ENCODE measurements at places on chromosomes 3 and 15.

GRCh38 chr3:51384055-51384725 lies 901 bp upstream of the MANF start:
- peak; percentile 74 for DNase-seq

DNA sequence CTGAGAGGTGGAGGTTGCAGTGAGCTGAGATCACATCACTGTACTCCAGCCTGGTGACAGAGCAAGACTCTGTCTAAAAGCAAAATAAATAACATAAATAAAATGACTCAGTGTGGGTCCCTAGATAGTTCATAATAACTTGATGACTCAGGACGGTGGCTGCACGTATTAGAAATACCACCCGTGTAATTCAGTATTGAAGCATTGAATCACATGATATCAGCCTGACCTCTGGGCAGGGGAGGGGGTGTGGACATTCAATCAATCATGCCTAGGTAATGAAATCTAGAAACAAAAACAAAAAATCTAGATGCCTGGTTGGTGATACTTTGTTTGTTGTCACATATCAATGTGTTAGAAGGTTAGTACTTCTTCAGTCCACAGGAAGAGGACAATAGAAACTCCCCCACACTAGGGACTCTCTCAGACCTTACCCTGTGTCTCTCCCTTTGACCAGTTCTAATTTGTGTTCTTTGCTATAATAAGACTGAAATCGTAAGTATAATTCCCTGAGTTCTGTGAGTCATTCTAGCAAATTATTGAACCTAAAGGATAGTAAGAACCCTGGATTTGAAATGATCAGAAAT lies 177.3 kb downstream of the GAP43 start:
- no peak for DNase-seq

DNA sequence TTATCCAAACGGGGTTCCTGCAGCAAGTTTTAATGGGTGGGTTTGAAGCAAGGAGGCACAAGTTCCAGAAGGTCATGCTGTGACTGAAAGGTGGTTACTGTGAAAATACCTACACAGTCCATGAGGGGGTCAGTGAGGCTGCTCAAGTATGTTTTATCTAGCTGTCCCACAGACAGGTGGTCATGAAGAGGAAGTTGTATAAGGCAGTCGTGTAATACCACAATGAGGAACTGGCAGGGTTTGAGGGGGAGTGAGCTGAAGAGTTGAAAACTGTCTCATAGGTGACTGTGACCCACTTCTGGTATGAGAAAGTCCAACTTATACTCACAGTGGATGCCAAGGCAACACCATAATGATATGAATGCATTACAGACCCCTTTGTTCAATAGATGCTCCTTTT lies 856.8 kb downstream of the OTOL1 start:
- no peak for DNase-seq

- DNase-seq, result no peak
Observed at GRCh38 chr3:134380249-134380648, 6.0 kb upstream of the AMOTL2 start.

GRCh38 chr15:87268675-87269074 lies 987.9 kb downstream of the NTRK3 start:
- DNase-seq, result no peak

DNA sequence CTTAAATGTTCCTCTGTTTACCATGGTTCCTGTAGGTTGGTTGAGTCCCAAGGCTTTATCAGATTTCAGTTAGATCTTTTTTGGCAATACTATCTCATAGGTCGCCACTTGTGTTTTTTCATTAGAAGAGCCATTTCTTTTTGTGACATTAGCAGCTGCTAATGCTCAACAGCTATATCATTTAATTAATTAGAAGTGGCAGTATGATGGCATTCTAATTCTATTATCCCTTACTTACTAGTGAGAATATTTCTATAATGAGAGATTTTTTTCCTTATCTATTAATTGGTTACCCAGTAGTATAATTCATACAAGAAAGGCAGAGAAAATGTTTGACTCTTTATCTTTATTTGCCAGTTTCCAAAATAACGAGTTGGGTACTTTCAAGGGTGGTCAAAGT lies 25.2 kb downstream of the FRMD4B start:
- no peak for DNase-seq

- DNase-seq, result no peak
Observed at GRCh38 chr15:26702381-26702780, 70.5 kb downstream of the GABRB3 start.

DNA sequence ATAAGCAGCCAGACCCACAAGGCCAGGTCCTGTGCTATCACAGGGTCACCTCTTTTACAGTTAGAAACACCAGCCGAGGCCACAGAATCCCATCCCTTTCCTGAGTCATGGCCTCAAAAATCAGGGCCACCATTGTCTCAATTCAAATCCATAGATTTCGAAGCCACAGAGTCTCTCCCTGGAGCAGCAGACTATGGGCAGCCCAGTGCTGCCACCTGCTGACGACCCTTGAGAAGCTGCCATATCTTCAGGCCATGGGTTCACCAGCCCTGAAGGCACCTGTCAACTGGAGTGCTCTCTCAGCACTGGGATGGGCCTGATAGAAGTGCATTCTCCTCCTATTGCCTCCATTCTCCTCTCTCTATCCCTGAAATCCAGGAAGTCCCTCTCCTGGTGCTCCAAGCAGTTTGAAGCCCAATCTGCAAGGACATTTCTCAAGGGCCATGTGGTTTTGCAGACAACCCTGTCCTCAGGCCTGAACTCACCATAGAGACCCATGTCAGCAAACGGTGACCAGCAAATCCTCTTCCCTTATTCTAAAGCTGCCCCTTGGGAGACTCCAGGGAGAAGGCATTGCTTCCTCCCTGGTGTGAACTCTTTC lies 39.6 kb downstream of the TGM4 start:
- peak; percentile 39 for DNase-seq

- DNase-seq, result no peak
Observed at GRCh38 chr15:72168131-72168807, 29.3 kb downstream of the GRAMD2A start.

GRCh38 chr3:59644479-59645402 lies 594.9 kb upstream of the CFAP20DC start:
- no peak for DNase-seq

- DNase-seq, result no peak
Observed at GRCh38 chr3:71513081-71513480, 70.4 kb downstream of the FOXP1 start.

DNA sequence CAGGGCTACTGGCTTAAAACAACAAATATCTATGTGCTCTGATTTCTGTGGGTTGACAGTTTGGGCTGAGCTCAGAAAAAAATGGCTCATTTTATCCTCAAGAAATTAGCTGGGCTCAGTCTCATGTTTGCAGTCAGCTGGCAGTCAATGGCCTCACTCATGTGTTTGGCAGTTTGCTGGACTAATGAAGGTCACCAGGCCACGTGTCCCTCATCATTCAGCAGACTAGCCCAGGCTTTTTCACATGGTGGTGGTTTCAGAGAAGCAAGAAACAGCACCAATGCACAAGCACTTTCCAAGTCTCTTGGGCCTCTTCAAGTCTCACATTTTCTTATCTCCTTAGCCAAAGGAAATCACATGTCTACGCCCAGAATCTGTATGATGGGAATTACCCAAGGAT lies 478.3 kb upstream of the PPP2R3A start:
- DNase-seq, result no peak

DNA sequence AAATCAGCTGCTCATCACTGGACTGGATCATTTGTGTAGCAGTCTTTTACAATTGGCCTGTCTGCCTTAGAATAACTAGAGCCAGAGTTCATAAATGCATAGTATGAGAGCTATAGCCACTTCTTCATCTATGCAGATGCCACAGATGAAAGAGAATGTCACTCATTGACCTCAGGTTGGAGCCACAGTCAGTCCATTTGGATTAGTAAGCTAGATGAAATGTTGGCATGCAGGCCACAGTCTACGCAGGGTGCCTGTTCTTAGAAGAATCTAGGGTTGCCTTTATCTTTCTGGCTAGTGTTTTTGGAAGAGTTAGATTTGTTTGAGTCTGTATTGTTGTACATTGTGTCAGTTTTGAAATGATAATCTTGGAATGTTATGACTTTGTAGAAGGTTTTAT lies 25.4 kb upstream of the EDEM1 start:
- DNase-seq, result no peak

DNA sequence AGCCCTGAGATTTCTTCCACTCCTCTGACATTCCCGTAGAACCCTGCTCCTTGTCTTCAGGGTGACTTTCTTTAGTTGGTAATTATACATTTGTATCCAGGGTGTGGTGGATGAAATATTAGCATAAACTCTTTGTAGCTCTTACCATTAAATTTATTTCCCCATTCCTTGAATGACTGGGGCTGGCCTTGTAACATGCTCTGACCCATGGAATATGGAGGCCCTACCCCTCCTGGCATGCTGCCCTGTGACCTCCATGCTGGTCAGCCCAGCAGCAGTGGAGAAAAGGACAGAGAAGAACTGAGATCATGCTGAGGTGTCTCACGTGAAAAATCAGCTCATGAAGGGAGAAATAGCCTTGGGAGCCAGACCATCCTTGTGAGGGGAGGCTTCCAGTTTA lies 96.1 kb upstream of the PROK2 start:
- DNase-seq, result no peak

DNA sequence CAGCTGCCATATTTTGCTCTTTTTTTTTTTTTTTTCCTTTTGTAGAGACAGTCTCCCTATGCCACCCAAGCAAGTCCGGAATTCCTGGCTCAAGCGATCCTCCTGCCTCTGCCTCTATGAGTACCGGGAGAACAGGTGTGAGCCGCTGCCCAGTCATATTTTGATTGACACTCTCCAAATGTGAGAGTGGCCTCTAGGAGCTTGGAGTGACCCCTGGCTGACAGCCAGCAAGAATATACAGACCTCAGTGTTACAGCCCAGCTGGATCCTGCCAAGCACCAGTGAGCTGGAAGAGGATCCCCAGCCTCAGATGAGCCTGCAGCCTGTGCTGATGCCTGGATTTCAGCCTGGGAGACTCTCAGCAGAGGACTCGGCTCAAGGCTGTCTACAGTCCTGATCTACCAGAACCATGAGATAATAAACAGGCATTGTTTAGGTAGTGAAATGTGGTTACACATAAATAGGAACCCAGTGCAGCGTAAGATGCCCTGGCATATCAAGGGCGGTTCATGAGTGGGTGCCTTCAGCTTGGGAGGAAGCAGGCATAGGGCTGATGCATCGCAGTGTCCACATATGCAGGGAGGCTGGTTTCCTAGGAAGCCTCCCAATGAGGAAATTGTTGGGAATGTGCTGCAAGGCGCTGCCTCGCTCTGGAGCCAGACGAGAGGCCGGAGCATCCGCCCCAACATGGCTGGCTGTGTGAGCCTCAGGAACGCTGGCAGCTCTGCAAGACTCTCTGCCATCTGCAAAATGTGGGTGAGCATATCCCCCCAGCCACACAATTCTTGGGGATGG lies 38.9 kb upstream of the ATP10A start:
- no peak for DNase-seq

- no peak for DNase-seq
Observed at GRCh38 chr3:88231207-88231606, 81.4 kb downstream of the C3orf38 start.

GRCh38 chr3:141112686-141113297 lies 61.6 kb downstream of the SPSB4 start:
- no peak for DNase-seq

DNA sequence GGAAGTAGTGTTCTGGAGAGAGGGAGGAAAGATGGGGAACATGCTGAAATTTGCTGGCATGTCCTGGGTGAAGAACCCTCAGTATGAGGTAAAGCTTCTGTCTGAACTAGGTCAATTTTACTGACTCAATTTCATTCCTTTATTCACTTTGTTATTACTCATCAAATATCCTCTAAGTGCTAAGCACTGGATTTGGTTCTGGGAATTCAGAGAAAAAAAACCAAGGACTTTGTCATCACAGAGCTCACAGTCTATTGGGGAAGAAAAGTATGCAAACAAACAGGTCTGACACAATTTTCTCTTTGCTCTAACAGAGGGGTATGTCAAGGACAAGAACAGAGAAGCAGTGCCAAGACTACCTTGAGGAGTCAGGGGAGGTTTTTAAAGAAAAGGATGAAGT lies 68.0 kb downstream of the TFG start:
- DNase-seq, result no peak

GRCh38 chr15:48149858-48150257 lies 28.2 kb downstream of the MYEF2 start:
- no peak for DNase-seq

GRCh38 chr15:69987492-69988489 lies 109.9 kb downstream of the TLE3 start:
- DNase-seq, result no peak

GRCh38 chr15:64720188-64720587 lies 55.2 kb downstream of the RBPMS2 start:
- no peak for DNase-seq

DNA sequence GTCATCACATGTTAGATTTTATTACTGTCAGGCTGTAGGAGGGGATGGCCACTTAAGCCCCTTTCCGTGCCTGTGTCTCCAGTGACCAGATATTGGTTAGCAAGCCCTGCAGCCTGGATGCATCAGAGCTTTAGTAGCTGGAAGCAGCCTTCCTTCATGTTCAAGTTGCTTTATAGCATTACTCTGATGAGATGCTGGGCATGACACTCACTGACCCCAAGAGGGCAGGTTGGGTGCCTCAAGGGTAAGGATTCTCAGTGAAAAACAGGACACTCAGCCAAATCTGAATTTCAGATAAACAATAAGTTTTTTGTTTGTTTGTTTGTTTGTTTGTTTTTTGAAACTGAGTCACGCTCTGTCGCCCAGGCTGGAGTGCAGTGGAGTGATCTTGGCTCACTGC lies 68.5 kb upstream of the PTX3 start:
- DNase-seq, result no peak

All from caudate nucleus (tissue), 63 donors.